NCI-H146 (cell line): ENCODE measurements at places on chromosomes 4 and X.

DNA sequence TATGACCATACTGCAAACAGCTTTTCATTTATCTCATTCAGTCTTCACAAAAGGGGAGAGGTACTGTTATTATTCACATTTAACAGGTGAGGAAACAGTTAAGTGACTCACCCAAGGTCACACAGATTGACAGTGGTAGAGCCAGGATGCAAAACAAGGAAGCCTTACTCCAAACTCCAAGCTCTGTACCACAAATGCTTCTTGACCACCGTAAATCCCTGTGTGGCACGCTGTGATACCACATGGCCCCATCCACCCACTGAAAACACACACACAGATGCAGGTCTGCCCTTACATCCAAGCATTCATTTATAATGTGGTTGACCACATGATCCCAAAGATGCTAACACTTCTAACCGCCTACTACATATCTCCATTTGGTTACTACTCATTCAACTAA lies 129.5 kb downstream of the TSPAN5 start:
- DNase-seq: no peak

- DNase-seq: no peak
These were observed 369.3 kb downstream of the FBXW7 start for GRCh38 chr4:152166567-152166966.

DNA sequence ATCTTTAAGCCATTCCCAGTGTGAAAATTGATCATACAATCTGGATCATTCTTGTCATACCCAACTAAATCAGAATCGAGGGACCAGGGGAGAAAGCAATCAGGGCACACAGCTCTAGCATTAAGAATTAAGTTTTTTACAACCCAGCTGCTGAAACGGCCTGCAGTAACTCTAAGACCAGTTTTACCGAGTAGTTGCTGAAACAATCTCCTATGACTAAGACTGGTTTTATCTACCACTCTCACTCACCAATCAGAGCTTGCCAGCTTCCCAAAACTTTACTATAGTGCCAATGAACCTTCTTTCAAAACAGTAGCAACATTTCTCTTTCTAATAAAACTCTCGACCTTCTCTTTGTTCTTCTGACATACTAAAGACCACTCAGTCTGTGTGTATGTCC lies 2.8 kb upstream of the SAP30 start:
- DNase-seq: no peak

GRCh38 chr4:108867476-108867875 lies 104.6 kb upstream of the ETNPPL start:
- no peak for DNase-seq

DNA sequence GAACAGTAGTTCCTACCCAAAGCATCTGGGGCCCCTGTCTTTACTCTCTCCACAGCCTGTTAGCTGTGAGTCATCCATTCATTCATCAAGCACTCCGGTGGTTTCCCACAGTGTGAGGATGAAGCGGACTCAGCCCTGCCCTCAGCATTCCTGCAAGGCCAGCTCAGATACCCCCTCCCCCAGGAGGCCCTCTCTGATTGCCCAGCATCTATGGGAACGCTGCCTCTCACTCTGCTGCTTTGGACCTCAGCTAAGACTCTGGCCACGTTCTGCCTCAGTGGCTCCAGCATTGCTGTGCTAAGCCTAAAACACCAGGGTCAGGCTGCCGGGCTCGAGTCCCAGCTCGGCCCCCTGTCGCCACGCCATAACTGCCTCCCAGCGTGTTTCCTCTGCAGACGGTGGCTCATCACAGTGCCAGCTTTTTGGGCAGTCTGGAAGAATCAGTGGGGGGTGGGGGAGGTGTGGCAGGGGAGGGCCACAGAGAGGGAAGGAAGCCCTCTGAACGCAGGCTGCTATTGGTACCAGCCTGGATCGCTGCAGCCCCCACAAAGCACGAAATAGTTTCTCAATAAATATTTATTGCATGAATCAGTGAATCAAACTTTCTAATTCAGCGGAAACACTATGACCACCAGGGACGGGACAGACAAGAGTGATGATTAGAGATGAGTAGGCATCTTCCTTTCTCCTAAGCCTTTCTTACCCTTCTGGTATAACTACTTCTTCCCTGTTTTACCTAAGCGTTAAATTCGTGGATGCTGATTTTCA lies 74.4 kb downstream of the SORCS2 start:
- no peak for DNase-seq

DNA sequence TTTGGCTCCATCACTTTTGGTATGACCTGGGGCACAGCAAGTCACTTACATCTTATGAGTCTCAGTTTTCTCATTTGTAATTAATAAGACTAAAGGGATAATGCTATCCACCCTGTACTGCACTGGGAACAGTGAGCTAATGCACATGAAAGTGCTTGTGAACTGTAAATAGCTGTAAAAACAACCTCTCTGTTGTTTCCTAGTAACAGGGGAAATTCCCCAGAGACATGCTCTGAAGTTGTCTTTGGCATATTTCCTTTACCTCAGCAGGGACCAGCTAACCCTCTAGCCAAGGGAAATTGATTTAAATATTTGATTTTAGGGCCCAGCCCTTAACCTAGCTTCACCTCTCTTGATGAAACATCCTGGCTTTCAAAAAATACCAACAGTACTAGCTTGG lies 6.1 kb upstream of the CYSLTR1 start:
- DNase-seq: no peak

- no peak for DNase-seq
These were observed 129.7 kb downstream of the RAPGEF2 start for GRCh38 chr4:159232465-159233106.

GRCh38 chrX:44997888-44998287 lies 124.9 kb downstream of the KDM6A start:
- DNase-seq: no peak

- DNase-seq: no peak
These were observed 6.5 kb downstream of the WFS1 start for GRCh38 chr4:6275898-6276806.

DNA sequence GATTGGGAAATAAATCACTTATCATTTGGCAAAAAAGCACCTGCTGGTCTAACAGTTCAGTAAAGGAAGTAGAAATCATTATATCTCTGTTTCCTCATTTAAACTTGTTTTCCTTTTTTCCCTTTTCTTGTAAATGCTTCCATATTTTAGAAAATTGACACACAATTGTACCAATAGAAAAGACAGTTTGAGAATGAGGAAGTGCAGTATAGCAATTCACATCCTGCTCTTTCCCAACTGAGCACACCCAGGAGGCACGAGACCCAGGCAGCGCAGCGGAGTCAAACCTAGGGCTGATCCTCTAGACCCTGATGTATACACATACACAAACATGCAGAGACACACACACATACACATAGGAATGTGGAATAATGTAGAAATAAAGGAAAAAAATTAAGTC lies 74.8 kb upstream of the PACRGL start:
- no peak for DNase-seq
